Stimulated activated CD8-positive, alpha-beta memory T cell treated with anti-CD3 and anti-CD28 coated beads, Interleukin-7, amount 100 ng/mL, for 4 hours (primary cell): ENCODE measurements at places on chromosomes 5 and 9.

GRCh38 chr5:79011869-79012268, 26.8 kb upstream of the ARSB start:
- DNase-seq: no peak

DNA sequence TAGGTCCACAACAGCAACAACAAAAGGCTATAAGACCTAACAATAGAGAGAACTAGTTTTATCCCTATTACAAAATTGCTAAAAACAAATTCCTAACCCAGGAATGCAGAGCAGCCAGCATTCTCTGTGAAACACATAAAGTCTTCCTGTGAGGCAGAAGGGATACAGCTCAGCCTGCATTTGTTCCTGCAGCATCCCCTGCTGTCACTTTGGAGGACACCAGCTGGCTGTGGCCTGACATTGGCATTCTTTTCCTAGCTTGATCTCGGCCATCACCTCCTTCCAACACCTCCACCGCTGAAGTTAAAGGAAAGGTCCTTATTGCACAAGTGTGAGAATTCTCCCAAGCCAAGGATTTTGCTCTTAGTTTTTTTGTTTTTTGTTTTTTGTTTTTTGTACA, 186.1 kb downstream of the SNCAIP start:
- no peak for DNase-seq

- DNase-seq: no peak
Measured at GRCh38 chr5:146794326-146795029, 84.1 kb downstream of the PPP2R2B start.

- DNase-seq: no peak
Measured at GRCh38 chr5:40497573-40497972, 182.1 kb upstream of the PTGER4 start.

- no peak for DNase-seq
Measured at GRCh38 chr9:114317665-114318357, 5.1 kb upstream of the ORM1 start.

DNA sequence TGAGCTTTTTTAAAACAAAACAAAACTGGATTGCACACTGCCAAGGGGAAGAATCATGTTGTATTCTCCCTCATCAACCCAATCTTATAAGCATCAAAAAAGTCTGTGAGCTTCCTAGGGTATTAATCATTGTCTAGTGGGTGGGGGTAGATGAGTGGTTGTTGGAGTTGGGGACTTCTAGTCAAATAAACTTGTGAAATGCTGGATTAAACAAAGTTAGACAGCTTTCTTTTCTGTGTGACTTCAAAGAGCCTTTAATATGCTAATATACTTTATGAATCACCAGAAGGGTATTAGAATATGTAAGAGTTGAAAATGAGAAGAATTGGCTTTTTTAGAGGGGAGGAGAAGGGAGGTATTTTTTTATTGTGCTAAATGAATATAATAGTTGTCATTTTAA, 87.7 kb downstream of the GALNT10 start:
- no peak for DNase-seq

DNA sequence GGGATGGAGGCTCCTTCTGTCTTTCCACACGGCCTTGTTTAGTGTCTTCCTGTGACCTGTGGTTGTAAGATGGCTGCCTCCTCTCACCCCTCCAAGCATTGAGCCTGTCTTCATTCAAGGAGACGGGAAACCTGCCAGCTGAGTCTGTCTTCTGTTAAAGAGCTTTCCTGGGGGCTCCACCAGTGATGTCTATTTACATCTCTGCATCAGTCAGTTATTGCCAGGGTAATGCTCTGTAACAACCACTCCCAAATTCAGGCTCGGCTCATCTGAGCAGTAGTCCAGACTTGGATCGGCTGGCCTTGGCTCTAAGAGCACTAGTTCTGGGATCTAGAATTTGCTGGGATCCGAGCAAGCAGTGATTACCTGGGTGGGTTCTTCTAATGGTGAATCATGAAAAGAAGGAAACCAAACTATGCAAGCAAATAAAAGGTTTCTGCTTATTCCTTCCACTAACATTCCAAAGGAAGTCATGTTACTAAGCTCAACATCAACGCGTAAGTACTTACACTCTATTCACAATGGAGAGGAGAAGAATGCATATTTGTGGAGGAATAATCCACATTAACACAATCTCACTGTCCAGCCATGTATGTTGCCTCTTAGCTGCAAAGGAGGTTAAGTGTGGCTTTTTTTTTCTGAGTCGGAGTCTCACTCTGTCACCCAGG, 61.7 kb downstream of the GALNT12 start:
- DNase-seq: no peak

- DNase-seq: no peak
Measured at GRCh38 chr9:105608721-105609598, 51.0 kb downstream of the FKTN start.

- DNase-seq: no peak
Measured at GRCh38 chr5:1495525-1495897, 28.2 kb downstream of the LPCAT1 start.

GRCh38 chr5:173435447-173435846, 107.2 kb upstream of the STC2 start:
- no peak for DNase-seq

GRCh38 chr5:85646641-85647040, 971.1 kb upstream of the COX7C start:
- DNase-seq: no peak

DNA sequence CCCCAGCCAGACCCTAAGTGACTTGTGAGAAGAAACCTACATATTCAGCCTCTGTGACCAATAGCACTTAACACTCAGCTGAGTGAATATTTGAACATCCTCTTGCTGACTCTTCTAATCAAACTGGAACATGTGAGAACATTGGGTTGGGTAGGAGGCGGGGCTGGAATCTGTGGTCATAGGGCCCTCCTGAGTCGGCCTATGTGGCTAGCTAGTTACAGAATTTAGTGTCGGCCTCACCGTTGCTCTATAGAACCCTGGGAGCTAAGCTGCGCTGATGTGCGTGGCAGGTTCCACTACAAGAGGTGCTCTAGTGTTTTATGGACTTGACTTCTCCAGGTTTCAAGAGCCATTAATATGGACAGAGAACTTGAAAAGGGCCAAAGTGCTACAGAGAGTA, 138.8 kb downstream of the DROSHA start:
- DNase-seq: no peak

- DNase-seq: no peak
Measured at GRCh38 chr9:93089024-93089423, 7.0 kb upstream of the CARD19 start.

DNA sequence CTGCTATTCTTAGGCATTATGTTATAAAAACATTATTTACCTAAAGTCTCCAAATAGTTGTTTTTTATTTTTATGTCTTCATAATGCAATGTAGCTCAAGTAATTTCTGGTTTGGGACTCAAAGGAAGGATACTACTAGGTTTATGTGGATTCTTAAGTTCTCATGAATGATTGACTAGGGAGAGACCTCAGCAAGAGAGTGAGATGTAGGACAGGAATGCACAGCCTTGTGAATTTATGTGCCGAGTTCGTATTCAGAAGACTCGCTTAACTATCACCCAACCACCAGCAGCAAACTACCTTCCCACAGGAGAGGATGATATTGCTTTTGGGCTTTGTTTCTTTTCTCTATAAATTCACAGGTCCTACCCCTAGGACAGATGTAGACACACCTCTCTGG, 282.9 kb downstream of the ARHGEF28 start:
- no peak for DNase-seq

GRCh38 chr9:79213417-79214125, 358.2 kb upstream of the TLE4 start:
- no peak for DNase-seq

DNA sequence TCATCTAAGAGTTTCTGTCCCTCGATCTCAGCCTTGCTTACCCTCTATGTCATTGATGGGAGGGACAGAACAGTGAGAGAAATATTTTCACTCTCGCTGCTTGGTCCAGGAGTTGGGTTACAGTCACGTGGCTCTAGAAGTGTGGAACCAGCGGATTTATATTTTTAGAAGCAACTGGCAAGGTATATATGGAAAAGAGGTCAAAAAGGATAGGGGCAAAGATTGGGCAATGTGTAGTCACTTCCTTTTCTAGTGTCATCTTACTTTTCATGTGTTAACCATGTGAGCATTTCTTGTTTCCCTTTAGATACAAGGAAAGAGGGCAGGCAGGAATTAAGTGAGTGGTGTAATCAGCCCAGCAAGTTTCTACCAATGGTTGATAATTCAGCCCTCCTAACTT, 111.5 kb upstream of the ZNF366 start:
- no peak for DNase-seq

DNA sequence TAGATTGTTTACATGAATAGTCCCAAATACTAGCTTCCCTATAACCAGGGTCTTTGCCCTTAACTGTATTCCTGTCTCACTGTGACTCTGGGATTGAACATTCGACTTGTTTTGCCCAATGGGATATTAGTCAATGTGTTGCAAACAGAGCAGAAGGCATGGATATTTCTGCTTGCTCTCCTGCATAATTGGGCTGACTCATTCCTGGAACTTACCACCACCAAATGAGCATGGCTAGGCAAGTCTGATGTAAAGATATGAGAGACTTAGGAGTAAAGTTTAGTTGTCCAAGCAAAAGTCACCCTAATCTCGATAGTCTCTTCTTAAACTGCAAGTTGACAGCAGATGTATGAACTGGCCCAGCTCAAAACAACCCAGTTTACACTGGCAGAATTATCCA, 273.5 kb upstream of the CCNG1 start:
- no peak for DNase-seq

GRCh38 chr5:158591301-158591863, 508.3 kb downstream of the EBF1 start:
- DNase-seq: no peak

DNA sequence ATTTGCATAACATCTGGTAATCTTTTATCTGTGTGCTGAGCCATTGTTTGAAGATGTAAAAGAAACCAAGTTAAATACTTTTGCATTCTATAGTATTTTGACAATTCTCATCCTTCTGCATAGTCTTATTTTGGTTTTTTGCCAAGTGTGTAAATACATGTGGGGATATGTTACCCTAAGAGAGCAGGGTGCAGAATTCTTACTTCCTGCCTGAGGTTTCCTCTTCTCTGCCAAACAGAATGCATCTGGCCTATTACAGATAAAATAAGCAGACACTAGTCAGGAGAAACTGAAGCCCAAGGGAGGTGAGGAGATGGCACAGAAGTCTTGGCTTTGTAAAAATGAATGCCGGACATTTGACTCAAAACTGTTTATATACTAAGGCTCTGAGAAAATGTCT, 462.1 kb downstream of the TMEM38B start:
- DNase-seq: no peak

DNA sequence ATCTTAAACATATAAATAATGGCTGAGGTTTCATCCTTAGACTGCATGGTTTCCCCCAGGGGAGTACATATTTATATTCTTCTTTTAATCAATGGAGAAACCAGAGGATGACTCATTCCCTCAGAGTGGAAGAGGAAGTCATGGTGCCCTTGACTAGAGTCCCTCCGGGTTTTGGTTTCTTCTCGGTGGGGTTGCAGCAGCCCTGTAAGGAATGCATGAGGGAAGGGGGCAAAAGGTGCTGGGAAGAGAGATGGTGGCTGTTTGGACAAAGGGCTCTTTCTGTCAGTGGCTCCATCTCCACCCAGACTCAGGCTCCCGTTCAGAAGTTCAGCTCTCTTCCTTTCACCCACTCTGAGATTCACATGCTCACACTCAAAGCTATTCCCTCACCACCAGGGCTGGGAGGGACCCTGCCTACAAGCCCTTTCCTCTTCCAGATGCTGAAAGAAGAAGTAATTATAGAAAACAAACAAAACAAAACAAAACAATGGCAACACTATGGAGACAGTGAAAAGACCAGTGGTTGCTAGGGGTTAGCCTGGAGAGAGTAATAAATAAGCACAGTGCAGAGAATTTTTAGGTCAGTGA, 129.8 kb upstream of the IL12B start:
- no peak for DNase-seq

DNA sequence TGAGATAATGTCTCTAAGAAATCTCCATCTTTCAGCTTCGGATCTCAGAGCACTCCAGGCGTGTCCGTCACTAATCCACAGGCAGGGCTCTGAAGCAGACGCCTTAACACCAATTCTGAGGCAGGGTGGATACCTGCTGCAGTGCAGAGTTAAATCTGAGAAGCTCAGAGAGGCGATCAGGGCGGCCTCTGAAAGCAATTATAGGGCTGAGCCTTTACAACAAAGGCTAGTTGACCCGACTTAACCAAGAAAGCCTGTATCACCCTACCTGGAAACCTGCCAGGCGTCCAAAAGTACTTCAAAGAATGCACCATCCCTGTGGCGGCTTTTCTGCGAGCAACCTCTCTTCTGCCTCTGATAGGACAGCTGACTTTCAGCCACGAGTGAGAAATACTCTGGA, 134.8 kb upstream of the MSX2 start:
- no peak for DNase-seq

DNA sequence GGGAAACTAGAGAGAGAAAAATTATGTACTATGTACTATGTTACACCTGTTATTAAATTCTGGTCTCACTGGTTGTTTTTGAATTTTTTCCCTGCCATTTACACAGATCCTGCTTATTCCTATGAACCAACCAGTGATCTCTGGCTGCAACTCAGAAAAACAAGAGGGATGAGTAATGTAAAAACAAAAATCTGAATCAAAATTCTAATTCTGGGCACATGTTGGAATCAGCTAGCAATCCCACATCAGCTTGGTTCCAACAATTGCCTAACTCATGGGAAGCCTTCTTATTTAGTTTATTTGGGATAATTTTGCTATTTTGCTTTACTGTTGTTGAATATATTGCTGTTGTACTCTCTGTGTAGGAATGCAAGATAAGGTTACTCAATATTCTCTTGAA, 78.3 kb downstream of the PLK2 start:
- no peak for DNase-seq

DNA sequence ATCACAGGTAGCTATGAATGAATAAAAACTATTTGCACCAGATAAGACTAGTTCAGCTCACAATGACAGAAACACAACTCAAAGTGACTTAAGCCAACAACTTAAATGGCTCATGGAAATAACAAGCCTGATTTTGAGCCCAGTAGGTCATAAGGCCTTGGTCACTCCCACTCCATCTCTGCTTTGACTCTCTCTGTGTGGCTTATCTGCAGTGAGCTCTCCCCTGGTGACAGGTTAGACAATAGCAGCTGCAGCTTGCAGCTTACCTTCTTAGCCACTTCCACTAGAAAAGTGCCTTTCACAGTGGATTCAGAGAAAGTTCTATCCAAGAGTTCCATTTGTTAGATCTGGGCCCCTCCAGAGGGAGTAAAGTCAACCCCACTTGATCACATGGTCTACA, 315.7 kb downstream of the RAB3C start:
- DNase-seq: no peak

DNA sequence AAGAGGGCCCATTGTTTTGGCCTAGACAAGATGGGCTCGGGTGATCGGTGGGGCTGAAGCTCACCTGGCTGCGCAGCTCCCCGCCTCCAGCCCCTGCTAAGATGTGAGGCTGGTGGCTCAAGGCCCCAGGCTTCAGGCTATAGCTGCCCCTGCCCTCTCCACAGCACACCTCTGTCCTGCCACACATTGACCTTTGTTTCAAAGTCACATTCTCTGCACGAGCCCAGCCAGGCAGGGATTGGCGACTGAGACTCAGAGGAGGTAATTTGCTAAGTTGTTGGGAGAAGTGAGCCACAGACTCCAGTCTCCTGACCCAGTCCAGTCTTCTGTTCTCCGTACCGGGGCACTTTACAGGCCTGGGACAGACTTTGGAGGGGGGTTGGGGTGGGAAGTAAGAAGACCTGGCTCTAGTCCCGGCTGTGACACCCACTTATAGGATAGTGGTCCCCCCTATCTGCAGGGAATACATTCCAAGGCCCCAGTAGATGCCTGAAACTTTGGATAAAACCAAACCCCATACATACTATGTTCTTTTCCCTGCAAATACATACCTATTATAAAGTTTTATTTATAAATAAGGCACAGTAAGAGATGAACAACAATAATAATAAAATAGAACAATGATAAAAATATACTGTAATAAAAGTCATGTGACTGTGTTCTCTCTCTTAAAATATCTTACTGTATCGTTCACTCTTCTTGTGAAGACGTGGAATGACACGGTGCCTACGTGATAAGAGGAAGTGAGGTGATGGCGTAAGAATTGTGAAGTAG, 13.3 kb downstream of the PDGFRB start:
- DNase-seq: no peak
